ENCODE measurements at places on chromosomes 1 and 21. TPM values are rescaled to one million over a fixed set of nuclear protein-coding genes. Genes with fewer than 3 reads are reported as not detected.

The KISS1 gene
- total RNA-seq = 0.49 TPM

The GUCA2B gene
- total RNA-seq = 414 TPM

The POFUT2 gene
- total RNA-seq = 26.1 TPM

The RAB7B gene
- 2.3 TPM for total RNA-seq

The PDE9A gene
- 236 TPM for total RNA-seq

The SPATA45 gene
- not detected for total RNA-seq

The KIFAP3 gene
- total RNA-seq = 20.6 TPM

The POU3F1 gene
- total RNA-seq = not detected

The CDKN2C gene
- 5.8 TPM for total RNA-seq

The OR2T5 gene
- total RNA-seq = not detected

The SEC16B gene
- 4.7 TPM for total RNA-seq

The TMEM269 gene
- 1.6 TPM for total RNA-seq
